SJCRH30 (cell line): ENCODE measurements at places on chromosomes 4 and X. TPM values are rescaled to one million over a fixed set of nuclear protein-coding genes. Genes with fewer than 3 reads are reported as not detected.

GRCh38 chr4:185115827-185116232 lies 27.2 kb upstream of the SLC25A4 start:
- DNase-seq = peak; percentile 88

- DNase-seq = no peak
Observed at GRCh38 chrX:5528057-5528456, 700.6 kb downstream of the NLGN4X start.

DNA sequence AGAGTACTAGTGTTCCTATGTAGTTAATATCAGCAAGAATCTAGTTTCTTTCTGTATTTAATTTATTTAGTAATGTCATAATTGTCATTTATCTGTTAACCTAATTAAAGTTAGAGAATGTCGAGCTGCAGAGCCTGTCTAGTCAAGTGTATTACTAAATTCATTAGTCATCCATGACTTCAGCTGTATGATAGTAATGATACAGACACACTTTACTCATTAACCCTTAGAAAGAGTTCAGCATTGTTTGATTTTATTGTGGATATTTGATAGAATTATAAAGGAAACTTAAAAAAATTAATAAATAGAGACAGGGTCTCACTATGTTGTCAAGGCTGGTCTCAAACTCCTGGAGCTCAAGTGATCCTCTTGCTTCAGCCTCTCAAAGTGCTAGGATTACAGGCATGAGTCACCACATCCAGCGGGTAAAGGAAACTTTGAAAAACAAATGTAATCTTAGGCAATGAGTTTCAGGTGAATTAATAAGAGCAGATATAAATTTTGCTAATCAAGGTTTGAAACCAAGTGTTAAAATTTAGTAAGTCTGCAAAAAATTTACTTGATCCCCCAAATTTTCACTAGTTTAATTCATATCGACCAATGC lies 110.6 kb downstream of the ANK2 start:
- no peak for DNase-seq

- no peak for DNase-seq
Observed at GRCh38 chrX:78710171-78710570, 37.3 kb upstream of the LPAR4 start.

- no peak for DNase-seq
Observed at GRCh38 chr4:88227734-88228133, 56.6 kb downstream of the PPM1K start.

DNA sequence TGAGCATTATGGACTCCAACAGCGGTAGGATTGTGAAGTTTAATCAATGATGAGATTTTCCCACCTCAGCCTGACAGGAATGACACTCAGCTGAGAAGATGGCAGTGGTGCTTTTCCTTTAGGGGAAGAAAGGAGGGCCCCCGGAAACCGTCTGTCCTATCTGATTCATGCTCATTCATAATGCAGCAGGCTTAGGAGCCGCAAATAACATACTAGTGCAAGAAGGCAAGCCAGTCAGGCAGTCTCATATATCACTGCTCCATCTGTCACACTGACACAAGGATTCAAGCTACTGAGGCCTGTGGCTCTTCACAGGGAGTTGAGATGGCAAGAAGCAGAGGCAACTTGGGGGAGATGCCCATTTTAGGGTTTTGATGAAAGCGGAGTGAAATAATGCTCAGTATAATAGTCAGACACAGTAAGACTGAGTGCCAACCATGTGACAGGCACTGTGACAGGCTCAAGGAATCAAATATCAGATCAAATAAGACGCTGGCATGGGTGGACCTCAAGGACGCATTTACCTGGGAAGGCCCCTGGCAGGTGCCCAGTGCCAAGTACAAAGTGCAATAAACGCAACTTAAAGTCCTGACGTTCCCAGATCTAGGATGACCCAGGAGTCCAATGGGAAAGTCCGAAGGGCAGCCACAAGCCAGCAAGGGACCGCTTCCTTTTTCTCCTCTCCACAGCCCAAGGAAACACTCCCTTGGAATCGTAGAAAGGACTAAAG lies 63.4 kb downstream of the FHDC1 start:
- DNase-seq = no peak

DNA sequence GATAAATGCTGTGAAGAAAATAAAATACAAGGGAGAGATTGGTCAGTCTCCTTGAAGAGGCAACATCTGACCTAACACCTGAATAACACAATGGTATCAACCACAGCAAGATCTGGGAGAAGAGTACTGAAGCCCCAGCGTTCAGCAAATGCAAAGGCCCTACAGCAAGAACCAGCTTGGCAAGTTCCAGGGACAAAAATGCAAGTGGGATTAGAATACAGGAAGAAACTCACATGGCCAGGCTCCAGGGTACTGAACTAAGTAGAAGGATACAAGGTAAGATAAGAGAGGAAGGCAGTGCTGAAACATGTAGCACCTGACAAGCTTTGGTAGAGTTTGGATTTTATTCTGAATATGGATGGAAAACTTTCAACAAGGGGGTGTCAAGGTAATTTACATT lies 3.6 kb downstream of the SMIM14 start:
- no peak for DNase-seq

DNA sequence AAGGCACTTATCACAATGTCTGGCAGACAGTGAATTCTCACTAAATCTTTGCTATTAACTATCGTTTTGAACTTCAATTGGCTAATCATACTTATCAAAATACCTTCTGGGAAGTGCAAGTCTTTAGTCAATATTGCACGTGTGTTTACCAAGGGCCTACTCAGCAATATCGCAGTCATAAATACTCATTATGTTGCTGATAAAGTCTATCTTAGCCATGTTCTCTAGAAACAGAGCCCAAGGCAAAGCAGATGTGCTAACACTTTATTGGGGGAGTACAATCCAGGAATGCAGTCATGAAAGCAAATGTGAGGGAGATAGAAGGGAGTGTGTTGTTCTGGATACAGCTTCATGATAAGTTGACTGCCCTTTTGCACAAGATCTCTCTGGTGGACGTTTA lies 90.5 kb downstream of the FBXO8 start:
- no peak for DNase-seq

GRCh38 chr4:138320831-138321230 lies 78.7 kb upstream of the SLC7A11 start:
- no peak for DNase-seq

Gene SLC26A1
- total RNA-seq = not detected in 2 replicates

Gene FAM184B
- total RNA-seq = 0.02 and 0.10 TPM in 2 replicates
